Smooth muscle cell of the coronary artery (primary cell): ENCODE measurements at places on chromosomes 3 and 15. TPM values are rescaled to one million over a fixed set of nuclear protein-coding genes. Genes with fewer than 3 reads are reported as not detected.

RNF13 gene
- total RNA-seq: 37.1 and 63.9 TPM in 2 replicates

STX19 gene
- not detected in 2 replicates for total RNA-seq

FOXB1 gene
- total RNA-seq: not detected in 2 replicates

SCAANT1 gene
- not detected in 2 replicates for total RNA-seq

ANKRD34C gene
- total RNA-seq: not detected in 2 replicates

LSAMP gene
- total RNA-seq: 0.23 and 4.1 TPM in 2 replicates

ARNT2 gene
- total RNA-seq: 4.9 and 14.9 TPM in 2 replicates

AADAC gene
- 0.68 and 1.8 TPM in 2 replicates for total RNA-seq

HYAL1 gene
- total RNA-seq: 0.60 and 0.94 TPM in 2 replicates

DPPA2 gene
- not detected in 2 replicates for total RNA-seq

PRTG gene
- total RNA-seq: 0.70 and 2.0 TPM in 2 replicates

BFSP2 gene
- total RNA-seq: not detected in 2 replicates

ULK4 gene
- total RNA-seq: 8.4 and 18.7 TPM in 2 replicates

POTEB gene
- not detected in 2 replicates for total RNA-seq
